ENCODE measurements at places on chromosomes 6 and 20.

GRCh38 chr20:45124365-45124764, at the start of gene WFDC12:
TSS of gene WFDC12 (minus strand) at chr20:45124465. CDS start at chr20:45124447, 18 bp downstream.
- no peak for DNase-seq

DNA sequence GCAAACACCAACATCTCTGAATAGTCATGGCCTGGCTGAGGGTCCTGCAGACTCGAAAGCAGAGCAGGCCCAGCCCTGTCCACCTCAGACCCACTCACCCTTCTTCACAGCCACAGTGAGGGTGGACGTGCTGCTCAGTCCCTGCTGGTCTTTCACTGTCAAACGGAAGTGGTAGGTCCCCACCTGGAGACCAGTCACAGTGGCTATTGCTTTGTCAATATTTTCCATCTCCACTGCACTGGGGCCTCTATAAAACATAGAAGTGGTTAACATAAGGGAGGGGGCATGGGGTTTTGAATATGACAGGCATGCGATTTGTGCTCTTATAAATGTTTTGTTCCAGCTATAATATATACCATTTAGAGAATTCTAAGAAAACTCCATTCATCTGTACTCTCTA, 73.9 kb downstream of the ALDH5A1 start:
- no peak for DNase-seq

DNA sequence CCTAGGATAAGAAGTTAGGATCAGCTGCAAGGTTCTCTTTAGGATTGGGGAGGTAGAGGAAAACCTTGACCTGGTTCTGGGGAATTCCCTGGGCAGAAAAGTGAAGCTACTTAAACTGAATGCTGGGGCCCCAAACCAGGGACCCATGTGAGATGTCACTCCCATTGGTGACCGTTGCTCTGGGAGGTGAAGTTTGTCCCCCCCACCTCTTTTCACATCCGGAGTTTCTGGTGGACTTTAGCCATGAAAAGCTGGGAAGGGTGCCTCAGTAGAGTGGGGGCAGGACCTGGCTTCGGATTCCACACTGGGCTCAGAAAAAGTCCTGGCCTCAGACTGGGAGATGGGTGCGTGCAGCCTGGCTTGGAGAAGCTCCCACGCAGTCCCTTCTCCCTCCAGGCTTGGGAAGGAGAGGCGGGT, 13.2 kb downstream of the TJAP1 start:
- no peak for DNase-seq

DNA sequence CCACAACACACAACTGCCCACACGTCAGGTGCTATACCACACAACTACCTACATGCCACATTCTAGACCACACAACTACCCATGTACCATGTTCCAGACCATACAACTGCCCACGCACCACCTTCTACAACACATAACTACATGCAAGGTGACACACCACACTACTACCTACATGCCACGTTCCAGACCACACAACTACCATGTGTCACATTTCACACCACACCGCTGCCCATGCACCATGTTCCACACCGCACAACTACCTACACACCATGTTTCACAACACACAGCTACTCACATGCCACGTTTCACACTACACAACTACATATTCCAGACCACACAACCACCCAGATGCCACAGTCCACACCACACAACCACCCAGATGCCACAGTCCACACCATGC, 19.8 kb downstream of the THBS2 start:
- no peak for DNase-seq

GRCh38 chr6:159761129-159761872, 544 bp upstream of the ACAT2 start:
- no peak for DNase-seq

GRCh38 chr6:98039904-98040607, 757.0 kb upstream of the MMS22L start:
- no peak for DNase-seq

DNA sequence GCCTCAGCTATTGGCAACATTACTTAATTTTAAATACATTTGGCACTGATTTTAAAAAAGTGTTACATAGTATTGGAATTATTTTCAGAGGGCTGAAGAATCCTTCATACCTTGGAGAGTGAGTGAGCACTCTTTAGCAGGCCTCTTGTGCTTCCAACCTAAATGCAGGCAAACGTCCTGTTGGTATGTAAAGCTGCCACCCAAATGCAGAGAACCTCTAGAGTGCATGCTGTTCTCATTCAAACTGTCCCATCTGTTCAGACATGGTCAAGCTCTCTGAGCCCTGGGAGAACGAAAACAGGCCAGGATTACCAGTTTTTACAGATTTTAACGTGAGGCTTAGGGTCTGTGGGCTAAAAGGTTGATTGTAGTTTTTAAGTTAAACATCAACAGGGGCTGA, 378.0 kb upstream of the FLRT3 start:
- DNase-seq = no peak

DNA sequence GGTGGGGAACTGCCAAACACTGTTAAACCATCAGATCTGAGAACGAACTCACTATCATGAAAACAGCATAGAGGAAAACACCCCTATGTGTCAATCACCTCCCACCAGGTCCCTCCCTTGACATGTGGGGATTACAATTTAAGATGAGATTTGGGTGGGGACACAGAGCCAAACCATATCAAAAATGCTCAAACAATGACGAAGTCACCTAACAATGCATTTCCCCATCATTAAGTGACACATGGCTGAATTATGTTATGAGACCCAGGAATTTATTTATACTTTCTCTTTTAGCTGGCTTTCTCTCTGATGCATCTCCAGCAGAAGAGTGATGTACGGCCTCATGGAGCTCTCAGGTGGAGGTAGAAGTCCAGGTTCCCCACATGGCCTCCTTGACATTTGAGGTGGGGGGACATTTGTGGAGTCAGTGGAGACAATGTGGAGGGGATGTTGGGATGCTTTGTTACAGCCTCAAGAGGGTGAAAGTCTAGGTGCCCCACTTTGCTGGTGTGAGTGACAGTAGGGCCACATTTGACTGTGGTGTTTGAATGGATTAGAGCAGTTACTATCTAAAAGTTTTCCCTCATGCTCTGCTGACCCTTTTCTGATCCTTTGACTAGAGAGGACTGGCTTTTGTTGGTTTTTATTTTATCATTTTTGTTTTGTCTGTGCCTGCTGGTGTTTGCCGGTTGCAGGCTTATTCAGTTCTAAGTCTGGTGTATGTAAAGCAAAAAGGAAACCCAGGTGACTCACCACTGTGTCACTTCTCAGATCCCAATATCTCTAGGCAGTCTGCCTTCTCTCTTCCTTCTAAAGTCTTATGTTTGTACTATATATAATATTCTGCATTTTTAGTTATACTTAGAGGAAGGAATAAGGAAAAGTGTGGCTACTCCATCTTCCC, 18.5 kb upstream of the DCBLD1 start:
- DNase-seq = no peak

DNA sequence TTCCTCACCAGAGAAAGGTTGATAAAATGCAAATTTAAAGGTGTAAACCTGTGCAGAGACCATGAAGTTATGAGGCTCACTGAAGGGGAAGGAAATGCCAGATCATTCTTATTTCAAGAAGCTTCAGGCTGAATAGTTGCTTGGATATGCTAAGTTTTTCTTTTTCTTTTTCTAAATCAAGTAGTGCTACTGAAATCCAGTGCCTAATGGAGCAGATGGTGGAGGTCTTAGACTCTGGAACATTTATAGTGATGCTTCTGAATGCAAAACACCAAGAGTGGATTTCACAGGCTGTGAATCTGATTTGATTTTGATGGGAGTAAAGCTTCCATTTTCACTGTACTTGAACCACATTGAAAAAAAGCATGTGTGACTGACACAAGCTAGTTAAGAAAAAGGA, 151.2 kb upstream of the BEND3 start:
- no peak for DNase-seq

DNA sequence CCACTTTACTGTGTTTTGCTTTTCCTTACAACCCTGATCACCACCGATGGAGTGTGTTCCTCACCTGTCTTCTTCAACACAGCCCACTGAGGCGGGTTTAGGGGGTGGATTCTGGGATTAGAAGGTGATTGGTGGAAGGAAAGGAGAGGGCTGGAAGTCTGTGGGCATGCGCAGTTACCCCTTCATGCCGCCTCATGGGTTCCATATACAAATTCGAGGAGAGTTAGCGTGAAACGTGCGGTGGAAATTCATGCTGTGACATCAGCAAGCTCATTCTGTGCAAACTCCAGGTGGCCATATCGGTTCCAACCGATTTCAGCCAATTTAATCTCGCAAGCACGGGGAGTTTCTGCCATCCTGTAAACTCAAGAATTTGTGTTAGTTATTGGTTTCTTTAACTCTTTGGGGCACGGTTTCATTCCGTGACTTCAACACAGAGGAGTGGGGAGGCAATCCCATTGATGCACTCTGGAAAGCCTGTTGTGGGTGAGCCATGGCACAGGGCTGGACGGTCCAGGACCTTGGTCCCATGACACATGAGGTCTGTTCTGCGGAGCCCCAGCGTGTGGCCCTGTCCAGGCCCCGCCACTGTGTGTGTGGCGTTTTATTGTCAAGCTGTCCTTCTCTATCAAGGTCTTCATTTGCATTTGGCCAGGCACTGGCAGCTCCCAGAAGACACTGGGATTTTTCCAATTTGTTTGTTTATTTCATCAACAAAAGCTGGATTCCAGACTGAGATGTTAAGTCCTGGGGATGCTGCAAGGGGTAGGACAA, 482.8 kb upstream of the SULF2 start:
- DNase-seq = no peak

DNA sequence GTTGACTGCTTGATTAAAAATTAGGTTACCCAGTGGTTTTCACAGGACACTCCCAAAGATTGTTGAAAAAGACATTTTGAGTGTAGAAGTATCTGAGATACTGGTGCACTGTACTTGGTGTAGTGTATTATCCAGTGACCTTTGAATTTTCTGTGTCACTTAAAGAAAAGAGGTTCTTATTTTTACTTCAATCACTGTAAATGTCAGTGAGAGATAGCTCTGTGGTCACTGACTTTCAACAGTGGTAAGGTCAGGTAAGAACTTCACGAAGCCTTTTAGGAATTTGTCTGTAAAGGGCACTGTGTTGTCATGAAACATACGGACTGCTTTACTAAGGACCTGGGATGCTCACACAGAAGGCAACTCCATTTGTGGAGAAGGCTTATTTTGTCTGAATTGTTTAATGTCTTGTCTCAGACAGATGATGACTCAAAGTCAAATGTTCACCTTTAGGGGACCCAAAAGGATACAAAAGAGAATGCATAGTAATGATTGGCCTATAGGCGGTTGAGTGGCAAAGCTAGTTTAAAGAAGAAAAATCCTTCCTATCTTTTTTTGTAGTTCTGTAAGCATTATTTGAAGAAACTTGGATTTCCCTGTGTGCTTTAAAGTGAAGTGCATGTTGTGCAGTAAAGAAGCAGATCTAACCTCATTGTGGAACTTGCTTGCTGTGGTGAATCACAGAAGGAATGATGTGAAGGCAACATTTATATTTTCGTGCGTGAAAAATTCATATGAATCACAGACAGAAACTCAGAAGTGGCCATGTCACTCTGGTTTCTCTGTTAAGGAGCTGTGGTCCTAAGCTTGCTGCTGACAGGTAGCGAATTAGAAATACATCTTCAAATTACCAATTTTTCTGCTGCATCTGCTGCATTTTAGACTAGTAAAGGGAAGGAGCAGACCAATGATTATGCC, 47.3 kb downstream of the ZFAND3 start:
- DNase-seq = no peak

- no peak for DNase-seq
These were observed 4.5 kb upstream of the NKAIN4 start for GRCh38 chr20:63258781-63259180.

GRCh38 chr6:2579241-2579761, 171.4 kb downstream of the MYLK4 start:
- no peak for DNase-seq

DNA sequence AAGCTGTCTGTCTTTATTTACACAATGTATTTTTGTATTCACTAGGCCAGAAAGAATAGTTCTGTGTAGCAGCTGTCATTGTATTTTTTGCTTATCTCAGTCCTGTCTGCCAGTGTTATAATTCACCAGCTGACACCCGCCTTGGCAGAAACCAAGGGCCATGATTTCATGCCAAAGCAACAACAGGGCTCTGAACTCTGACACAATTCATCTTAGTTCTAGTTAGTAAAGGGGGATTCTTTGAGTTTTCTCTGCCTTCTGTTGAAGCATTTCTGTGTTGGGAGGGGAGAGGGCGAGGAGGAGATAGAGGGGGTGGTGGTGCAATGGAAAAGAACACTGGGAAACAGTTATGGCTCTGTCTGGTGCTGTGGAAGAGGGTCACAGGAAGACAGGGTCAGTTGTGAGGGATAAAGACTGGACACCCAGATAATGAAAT, 684.6 kb upstream of the MARCKS start:
- peak; percentile 52 for DNase-seq

- no peak for DNase-seq
These were observed 112.3 kb downstream of the CBLN4 start for GRCh38 chr20:55893031-55893430.

DNA sequence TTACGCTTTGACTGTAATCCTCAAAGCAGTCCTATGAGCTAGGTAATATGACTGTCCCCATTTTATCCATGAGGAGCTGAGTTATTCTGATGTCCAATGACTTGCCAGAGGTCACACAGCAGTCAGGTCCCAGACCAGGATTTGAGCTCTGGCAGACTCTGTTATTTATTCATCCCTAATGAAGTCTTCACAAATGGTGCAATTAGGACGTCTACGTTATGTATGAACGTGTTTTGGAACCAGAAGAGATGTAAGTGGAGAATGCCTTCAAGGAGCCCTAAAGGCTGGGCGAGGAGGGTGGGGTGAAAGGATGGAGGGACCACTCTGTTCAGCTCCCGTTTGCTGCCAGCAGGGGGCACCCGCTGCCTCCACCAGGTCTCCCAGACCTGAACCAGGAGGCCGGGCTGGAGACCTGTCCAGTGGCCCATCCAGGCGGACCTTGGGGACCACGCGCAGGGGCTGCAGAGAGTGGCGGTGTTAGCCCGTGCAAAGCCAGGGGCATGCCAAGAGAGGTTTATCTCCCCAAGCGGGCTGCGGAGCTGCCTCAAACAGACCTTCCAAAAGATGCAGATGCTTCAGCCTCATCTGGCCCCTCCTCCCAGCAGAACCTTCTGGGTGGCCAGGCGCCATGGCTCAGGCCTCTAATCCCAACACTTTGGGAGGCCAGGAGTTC, 15.2 kb upstream of the ZNF335 start:
- no peak for DNase-seq

DNA sequence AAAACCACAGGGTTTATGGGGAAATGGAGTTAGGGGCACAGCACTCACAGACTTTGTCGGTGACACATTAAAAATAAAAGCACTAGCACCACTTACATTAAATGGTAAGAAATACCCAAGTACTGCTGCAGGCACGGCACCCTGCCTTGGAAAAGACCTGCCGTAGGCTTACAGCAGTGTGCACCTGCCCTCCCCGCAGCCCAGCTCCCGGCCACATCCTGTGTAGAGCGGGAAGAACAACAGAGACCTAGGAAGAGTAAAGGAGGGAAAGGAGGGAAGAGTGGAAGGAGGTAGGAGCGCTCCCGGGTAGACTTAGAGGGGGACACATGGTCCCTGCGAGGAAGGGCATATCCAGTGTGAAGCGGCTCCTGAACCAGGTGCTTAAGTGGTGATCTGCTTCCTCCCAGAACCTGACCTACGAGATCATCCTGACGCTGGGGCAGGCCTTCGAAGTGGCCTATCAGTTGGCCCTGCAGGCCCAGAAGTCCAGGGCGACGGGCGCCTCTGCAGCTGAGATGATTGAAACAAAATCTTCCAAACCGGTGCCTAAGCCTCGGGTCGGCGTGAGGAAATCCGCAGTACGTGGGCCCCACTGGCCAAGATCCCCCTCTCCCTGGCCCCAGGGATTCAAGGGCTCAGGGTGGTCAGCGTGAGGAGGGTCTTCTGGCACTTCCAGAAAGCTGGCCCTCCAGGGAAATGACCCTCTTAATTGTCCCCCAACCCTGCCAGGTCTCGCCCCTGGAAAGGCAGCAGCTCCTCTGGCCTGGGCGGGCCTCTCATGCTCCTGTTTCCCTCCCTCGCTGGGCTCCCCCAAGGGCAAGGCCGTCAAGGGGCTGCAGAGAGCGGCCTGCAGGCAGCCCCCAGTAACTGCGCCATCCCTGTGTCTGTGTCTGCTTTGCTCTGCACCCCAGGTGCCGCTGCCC, 55.5 kb downstream of the TCP11 start:
- no peak for DNase-seq

Measured in NCI-H1092 (cell line).